ENCODE measurements at places on chromosomes 6 and 20.
A peak's percentile ranks its signal among the peaks of the same experiment; 100 is the strongest.

DNA sequence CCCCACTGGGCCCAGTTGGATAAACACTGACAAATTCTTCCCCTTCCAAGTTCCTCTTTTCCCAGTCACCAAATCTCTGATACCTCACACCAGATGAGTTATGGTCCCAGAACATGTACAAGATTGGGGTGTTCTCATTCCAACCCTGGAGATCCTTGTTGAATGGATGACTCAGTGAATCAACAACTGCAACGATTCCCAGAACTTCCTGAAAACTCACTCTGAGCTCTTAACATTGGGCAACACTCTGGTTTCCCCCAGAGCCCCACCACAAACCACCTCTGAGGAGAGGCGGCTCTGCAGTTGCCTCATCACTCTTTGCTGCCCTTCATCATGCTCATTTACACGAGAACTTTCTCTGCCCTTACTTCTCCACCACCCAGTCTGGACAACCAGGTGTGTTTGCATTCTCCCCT is 115.2 kb downstream of the MRPL14 start:
- DNase-seq = no peak

- DNase-seq = no peak
Observed at GRCh38 chr6:118295336-118295735, 252.8 kb upstream of the PLN start.

DNA sequence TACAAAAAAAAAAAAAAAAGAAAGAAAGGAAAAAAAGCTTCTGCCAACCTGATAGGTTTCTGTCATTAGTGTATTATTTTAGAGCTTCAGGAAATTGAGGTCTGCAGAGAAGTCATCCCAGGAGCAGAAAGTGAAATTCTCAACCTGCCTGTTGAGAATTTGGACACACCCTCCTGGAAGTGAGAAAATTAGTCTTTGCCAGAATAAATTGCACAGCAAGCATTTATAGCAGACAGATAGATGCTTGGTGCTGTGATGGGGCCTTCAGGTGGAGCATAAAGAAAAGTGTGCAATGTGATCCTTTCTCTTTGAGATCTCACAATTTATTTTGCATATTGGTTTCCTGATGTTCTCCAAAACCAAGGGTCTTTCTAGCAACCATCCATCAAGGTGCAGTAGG is 4.7 kb downstream of the BTN2A2 start:
- no peak for DNase-seq

DNA sequence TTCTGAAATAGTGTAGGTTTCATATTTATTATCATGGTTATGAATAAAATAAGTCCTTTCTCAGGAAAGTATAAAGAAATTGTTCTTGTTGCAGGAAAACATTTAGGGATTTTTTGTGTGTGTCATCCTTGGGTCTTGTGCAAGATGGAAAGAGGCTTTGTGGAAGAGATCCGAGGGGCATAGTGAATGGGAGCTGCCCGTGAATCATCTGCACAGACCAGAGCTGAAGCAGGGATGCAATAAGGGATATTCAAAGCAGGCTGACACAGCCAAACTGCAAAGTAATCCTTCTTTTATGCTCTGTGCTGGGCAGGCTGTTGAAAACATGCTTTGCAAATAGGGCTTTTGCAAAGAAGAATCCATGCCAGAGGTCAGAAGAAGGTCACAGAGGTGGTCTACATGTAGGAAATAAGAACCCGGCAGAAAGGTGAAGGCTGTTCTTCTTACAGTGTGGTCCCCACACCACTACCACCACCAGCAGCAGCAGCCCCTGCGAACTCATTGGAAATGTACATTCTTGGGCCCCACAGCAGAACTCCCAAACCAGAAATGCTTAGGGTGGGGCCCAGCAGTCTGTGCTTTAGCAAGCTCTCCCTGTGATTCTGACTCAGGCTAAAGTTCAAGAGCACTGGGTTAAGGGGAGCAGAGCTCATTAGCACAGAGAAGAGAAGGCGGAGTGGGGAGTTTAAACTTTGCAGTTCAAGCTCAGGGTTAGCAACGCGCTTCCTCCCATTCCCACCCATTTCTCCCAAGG is 237.6 kb downstream of the QKI start:
- DNase-seq = no peak

- no peak for DNase-seq
Observed at GRCh38 chr6:101302593-101302992, 90.9 kb upstream of the GRIK2 start.

DNA sequence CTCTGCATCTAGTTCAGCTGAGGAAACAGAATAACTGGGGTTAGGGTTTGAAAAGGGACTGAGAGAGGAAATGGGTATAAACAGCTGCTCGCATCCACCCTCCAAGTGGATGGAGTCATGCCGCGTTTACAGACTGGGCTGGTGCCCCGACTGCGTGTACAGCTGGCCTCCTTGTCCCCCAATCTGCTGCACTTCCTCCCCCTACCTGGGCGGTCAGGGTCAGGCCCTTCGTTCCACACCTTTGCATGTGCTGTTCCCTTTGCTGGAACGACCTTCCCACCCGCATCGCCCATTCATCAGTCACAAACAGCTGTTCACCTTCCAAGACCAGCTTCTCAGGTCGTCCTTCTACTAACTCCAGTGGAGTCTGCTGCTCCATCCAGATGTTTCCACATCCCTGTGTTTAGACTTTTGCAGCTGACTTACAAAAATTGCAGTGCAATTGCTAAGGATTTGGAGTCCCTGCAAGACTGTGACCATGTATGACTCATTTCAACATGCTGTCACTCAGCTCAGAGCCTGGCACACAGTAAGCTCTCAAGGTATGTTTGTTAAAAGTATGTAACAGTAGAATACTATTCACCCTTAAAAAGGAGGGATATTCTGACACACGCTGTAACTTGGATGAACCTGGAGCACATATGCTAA is 129.3 kb downstream of the DTNBP1 start:
- no peak for DNase-seq

DNA sequence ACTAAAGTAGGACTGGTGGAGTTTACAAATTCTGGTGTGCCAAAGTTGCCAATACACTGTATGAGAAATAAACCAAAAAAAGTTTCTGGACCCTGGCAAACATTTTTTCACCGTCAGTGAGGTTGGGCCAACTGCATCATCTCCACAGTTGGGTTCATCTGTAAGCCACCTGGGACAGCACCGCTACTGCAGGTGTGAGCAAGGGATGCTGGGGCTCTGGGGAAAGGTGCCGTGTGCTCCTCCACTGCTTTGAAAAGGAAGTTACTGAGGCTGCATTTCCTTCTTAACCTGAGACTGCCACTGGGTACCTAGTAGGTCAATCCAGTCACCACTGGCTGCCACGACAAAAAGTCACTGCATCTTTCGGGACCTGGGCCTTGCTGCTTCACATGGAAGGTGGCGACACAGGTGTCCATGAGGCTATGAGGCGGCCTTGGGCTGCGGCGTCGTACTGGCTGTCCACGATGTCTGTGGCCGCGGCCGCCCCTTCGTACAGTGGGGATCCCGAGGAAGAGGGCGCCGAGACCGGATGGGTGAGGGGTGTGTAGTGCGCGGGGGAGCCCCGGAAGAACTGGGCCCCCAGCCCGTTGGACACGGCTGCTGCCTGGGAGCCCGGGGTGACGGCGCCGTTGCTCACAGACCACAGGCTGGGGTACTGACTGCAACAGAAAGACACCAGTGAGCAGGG is 9.6 kb downstream of the TBXT start:
- no peak for DNase-seq

- no peak for DNase-seq
Observed at GRCh38 chr6:163296835-163297519, 117.5 kb upstream of the QKI start.

- no peak for DNase-seq
Observed at GRCh38 chr6:129359811-129360681, 349.9 kb downstream of the ARHGAP18 start.

GRCh38 chr6:88119769-88120168 is 46.4 kb downstream of the CNR1 start:
- no peak for DNase-seq

DNA sequence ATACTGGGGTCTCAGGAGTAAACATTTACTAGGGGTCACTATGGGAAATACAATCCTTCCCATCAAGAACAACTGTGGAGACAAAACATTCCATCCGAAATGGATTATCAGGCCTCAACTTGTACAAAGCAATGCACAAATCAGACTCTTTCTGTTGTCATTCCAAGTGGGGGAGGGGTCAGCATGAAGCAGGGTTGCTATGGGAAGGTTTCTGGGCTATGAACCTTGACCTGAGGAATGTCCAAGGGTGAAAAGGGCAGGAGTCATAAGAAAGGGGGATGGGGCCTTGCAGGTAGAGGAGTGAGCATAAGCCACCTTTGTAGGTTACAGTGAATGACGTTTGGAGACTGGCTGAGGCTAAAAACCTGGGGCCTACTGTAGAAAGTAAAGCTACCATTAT is 3.1 kb downstream of the METTL24 start:
- no peak for DNase-seq

GRCh38 chr20:23136893-23137745 is 51.0 kb upstream of the CD93 start:
- no peak for DNase-seq

DNA sequence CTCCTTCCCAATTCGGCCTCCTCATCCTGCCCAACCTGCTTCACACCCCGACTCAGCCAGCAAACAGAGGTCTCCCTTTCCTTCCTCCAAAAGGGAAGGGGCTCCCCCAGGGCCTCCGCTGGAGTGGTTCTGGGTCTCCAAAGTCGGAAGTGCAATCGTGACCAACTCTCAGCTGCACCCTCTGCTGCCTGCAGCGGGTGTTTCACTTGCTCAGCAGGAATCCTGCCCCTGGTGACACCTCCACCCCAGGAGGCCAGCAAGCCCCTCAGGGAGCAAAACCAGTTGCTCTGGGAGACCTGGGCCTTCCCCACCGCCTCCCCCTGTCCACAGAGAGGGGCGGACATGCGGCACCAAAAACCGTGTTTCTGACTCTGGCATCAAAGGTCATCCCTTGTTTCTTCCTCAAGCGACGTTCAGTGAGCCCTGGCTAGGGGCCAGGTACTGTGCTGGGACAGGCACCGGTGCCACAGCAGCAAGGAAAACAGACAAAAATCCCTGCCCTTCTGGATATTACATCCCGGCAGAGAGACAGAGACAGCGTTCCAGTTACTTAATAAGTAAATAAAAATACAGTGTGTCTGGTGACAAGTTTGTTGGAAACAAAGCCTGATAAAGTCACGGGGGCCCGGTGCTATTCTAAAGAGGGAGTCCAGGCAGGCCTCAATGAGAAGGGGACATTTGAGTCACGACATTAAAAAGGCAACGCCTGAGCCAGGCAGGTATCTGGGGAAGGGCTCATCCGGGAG is 219.0 kb downstream of the BMP7 start:
- no peak for DNase-seq

DNA sequence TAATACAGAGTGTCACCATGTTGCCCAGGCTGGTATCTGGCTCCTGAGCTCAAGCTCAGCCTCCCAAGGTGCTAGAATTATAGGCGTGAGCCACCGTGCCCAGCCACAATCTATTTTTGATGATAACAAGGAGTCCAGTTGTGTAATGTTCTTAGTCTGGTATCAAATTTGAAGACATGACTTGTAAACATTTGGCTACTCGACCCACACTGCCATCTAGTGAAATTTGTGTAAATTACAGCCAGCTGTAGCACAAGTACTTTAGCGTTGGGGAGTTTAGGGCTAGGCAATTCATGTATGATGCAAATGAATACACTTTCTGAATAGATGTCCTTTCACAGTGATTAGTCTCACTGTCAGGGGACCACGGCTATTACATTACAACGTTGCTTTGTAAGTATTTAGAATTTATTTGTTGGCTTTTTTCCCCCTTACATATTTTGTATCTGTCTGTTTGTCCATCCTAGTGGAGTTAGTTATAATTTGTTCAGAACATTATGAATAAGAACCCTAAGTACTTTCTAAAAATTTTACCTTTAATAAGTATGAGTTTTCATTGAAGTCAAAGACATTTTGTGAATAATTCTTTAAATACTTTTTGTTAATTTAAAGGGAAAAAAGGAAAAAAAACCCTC is 139.7 kb downstream of the PRDM13 start:
- peak; percentile 25 for DNase-seq

- DNase-seq = no peak
Observed at GRCh38 chr6:74075896-74076295, 379.9 kb downstream of the CD109 start.

- DNase-seq = no peak
Observed at GRCh38 chr6:13262302-13263230, 65.8 kb downstream of the TBC1D7 start.

DNA sequence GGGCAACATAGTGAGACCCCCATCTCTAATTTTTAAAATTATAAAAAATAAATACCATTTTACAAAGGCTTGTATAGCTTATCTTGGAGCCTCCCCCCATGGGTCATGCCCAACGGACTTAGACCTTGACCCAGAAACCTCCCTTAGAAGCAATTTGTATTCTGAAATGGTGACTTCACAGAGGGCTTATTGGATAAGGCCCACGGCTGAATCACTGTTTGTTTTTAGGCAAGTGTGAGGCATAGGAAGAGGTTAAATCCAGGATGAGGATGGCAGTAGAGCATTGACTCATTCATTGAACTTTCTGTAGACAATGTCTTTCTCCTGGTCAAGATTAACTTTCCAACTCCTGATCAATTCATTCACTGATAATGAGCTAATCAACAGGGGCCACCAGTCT is 6.2 kb upstream of the SNAI1 start:
- no peak for DNase-seq

DNA sequence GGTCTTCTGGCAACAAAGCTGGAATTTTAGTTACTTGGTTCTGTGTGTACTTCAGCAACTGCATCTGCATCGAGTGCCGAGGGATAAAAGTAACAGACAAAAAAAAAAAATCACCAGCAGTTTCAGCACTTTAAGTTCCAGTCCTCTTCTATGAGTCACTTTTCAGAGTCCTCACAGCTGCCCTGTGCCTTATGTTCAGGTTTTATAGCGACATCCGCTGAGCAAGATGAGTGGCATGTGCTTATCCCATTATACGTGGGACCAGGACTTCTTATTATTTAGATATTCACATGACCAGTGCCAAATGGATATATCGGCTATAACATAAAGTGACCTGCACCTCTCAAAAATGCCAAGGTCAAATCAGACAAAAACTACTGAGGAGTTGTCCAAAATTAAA is 242.9 kb downstream of the FOXA2 start:
- DNase-seq = no peak

GRCh38 chr6:21679761-21680265 is 86.3 kb downstream of the SOX4 start:
- no peak for DNase-seq

DNA sequence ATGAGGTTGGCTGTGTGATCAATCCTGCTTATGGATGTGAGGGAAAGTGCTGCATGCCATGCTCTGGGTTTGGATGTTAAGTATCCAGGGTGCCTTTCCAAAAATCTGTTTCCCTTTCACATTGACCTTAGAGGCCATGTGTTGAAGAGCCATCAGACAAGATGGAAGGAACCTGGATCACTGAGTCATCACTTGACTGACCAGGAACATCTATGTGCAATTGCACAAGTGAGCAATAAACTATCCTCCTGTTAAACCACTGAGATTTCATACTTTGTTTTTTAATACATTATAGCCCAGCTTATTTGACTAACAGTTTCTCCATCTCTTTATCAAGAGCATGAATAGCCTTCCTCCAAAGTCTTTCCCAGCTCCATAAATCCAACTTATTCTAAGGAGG is 17.8 kb upstream of the TMEM14A start:
- no peak for DNase-seq

DNA sequence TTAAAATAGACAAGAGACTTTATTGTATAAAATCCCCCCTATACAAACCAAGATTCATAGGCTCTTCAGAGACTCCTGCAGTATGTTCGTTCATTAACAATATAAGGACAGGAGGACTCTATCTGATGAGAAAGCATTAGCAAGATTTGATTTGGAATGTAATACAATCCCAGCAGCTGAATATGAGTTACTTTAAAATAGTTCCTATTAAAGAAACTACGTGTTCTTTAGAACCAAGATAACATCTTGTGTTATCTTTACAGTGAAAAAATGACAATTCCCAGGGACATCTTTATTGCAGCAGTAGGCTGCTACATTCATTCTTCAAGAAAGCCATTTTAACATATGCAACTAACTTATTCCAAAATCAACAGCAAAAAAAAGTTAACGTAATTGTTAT is 1360.1 kb upstream of the GJE1 start:
- DNase-seq = no peak
